HL-60 (cell line): ENCODE measurements at places on chromosomes 1 and 21.

DNA sequence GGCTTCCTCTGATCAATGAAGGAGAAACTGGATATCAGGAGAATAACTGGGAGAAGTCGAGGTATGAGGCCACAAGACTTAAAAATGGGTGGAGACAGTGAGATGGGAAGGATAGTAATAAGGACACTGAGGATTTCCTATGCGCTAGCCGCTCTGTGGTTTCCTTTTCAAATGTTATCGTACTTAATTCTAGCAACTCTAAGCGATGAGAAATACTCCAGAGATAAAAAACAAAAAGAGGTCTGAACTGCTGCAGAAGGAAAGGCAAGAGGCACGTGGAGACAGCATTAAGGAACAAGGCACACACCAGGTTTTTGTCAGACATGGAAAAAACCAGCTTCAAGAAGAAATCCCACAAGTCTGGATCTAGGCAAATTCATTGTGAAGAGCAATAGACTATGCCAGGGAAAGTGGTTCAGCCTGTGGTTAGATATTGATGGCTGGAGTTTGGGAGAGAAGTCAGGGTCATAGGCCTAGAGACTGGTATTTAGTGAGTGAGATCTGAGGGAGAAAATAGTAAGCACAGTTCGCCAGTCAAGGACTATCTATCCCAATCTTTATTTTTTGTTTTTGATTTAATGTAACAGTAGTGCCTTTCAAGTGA lies 5.3 kb downstream of the CLCA2 start:
- no peak for DNase-seq

- DNase-seq = no peak
Measured at GRCh38 chr1:23648576-23648975, 43.0 kb upstream of the RPL11 start.

DNA sequence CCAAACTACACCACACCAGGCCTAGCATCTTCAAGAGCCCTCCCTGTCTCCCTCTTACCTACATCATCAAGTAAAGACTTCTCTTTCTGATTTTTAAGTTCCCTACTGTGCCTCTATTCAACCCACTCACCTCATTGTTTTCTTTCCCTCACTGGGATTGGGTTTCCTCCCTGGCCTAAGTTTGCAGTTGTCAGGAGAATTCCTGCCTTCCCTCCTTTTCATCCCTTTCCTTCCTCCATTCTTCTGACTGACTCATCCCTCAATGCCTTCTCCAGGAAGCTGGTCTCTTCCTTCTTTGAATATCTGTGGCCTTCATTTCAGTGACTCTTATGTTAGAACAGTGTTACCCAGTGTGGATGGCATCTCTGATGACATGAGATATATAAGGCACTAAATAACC lies 139.9 kb upstream of the KIAA0040 start:
- no peak for DNase-seq

DNA sequence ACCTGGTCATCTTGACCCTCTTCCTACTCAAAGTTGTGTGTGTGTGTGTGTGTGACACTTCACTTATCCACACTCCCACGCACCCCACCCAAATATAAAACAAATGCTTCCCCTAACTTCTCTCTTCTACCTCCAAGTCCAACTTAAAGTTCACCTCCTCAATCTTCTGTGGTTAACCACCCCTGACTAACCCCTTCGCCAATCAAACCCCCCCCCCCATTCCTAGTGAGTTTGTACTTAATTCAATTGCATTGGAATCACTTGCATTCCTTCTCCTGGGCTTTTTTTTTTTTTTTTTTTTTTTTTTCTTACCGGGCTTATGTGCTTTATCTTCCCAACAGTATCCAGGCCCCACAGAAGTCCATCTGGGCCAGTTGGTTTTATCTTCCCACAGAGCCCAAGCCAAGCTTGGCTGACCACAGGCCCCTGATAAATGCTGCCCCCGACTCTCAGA lies 78.4 kb downstream of the CD58 start:
- no peak for DNase-seq

DNA sequence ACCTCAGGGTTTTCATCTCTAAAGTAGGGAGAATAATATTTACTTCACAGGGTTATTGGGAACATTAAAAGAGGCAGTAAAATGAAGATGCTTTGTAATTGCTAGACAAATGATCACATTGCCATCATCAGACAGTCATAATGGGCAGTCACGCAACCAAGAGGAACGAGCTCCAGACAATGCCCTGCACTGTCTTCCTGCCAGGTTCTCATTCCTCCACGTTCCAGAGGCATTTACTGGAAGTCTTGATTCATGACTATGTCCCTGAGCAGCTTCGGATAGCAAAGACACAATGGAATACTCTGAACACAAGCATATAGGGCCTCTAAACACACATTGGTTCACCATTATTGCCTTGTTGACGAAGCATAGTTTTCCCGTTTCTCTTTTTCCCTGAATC lies 389.7 kb downstream of the NTNG1 start:
- DNase-seq = no peak

DNA sequence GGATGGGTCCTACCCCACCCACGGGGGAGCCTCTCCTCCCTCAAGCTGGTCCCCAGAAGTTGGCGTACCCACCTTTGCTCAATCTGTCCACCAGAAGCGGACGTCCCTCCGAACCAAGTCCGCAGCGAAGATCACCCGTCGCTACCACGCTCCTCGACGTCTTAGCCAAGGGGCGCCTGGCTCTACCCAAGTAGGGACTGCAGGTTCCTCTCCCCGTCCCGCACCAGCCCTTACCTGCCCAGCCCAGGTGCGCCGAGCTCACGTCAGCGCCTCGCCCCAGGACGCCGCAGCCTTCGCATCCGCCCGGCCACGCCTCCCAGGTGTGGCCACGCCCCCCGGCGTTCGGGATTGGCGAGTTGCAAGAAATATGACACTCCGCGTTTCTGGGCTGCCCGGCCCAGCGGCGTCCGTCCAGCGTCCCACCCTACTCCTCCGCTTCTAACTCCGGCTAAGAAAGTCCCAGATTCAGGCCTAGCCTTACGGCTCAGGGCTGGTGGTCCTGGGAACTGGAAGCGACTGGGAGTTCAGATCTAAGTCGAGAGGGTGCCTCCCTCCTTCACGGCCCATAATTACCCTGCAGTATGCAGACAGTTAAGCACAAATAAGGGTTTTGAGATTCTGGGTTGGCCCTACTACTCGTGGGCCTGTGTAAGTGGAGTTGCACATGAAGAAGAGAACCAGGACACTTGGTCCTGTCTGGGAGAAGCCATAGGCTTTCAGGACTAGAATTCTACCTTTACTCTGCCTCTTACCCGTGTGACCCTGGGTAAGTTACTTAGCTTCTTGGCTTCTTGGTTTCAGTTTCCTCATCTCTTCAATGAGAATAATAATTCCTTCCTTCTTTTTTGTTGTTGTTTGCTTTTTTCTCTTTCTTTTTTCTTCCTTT lies at the start of gene IRF6:
Gene IRF6, minus strand, starts transcription at position 268 of the 886 bp plus-strand sequence. CDS start 4,729 bp downstream, outside the sequence.
- DNase-seq = no peak

- DNase-seq = no peak
Measured at GRCh38 chr1:192977089-192977706, 82.0 kb downstream of the UCHL5 start.

DNA sequence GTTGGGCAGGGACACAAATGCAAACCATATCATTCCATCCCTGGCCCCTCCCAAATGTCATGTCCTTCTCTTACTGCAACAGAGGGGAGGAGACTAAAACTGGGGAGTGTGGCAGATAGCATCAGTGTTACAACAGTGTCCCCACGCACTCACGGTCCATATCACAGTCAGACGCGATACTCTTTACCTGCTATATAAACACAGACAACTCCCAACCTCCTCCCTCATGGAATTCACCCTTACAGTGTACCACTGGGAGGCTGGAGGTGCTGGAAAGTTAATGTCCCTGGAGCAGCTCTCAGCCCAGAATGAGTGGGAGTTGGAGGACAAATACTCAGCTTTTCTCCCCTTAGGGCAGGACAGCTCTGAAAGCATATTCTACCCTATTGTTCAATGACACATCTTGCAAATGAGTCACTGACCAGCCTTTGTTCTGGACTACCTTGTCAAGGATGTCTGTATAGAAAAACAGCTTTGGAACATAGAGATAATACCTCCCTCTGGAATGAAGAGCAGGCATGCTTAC lies 445.9 kb downstream of the SETD4 start:
- no peak for DNase-seq

GRCh38 chr1:42035205-42035829 lies 116.6 kb upstream of the HIVEP3 start:
- DNase-seq = no peak

DNA sequence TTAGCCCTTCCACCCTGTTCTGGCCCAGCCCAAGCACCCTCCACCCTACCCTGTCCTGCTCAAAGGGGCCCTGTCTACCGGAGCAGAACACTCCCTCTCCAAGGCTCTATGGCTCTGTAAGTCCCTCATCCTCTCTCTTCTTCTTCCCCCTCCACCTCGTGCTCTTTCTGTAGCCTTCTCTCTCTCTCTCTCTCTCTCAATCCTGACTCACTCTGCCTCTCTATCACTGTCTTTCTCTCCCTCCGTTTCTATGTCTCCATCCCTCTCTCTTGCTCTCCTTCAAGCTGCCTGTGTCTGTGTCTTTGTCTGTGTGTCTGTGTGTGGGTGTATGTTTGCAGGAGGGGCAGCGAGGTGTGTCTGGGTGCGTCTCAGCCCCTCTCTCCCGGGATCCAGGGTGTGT lies 1.3 kb upstream of the ZNF678 start:
- no peak for DNase-seq

GRCh38 chr1:18140411-18140810 lies 32.8 kb downstream of the IGSF21 start:
- no peak for DNase-seq

GRCh38 chr1:180674603-180675530 lies 43.0 kb downstream of the XPR1 start:
- peak; percentile 13 for DNase-seq

- no peak for DNase-seq
Measured at GRCh38 chr1:15262003-15262377, 15.0 kb downstream of the FHAD1 start.

DNA sequence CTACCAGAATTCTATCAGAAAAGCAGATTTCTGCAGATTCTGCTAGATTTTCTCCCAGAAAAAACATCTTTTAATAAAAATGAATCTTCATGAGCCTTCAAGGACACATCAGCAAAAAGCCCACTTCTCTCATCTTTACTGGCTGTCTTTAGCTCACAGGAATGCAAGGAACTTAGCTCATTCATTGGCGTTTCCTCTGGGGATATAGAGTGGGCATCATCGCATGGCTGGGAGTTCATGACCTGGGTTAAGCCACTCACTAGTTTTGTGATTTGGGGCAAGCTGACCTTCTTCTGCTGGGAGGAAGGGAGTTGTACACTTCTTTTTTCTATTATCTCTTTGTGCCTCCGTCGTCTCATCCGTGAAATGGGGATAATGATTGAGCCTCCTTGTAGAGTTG lies 149.7 kb downstream of the KAZN start:
- DNase-seq = no peak

DNA sequence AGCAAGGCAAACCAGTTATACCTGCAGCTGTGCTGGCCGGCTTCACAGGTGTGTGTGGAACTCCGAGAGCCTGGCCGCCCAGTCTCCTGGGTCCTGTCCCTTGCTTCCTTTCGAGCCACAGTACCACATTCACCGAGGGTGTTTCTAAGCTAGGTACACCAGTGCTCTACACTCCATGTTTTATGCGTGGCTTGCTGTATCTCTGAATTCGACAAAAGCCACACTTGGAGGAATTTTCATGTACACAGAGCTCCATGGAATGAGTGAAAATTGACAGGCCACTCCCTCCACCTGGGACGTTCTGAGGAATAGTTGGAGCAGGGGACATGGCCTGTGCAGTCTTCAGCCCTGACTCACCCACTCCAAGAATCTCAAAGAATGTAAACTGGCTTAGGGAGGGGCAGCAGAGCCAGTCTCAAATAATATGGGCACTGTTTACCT lies 14.0 kb downstream of the ETS2 start:
- DNase-seq = no peak

DNA sequence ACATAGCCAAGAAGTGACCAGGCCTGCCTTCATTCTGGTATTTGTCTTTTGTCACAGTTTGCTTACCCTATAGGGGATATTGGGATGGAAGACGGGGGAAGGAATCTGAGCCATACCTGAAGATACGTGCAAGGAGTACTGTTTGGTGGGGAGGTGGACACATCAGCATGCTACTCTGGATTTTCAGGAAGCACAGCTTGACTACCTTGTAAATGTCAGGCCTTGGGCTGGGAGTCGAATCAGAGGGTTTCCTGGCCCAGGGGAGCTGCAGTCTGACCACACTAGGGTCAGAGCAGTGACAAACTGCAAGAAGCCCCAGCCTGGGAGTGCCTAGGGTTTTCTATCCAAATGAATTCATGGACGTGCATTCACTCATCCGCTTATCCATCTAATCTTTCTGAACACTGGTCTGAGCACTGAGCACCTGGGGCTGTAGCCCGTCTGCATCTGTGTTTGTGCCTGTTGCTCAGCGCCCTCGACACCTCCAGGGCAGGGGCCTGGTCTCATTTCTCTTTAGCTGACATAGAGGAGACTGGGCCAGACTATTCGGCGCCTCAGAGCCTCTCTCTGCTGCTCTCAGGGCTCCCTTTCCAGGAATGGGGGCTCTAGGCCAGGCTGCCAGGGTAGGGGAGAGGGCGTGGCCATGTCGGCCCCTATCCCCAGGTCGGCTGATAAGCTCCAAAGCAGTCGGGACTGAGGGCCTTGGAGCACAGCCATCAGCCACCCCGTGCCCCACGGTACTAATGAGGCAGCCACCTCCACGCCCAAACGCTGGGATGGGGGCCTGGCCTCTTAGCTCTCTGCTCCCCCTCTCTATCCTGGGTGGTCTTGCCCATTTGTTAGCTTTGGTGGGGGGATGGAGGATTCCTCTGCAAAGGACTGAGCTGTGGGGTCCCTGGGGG lies 47.0 kb upstream of the SLC2A1 start:
- no peak for DNase-seq

GRCh38 chr1:21620011-21620410 lies 49.1 kb downstream of the RAP1GAP start:
- DNase-seq = no peak

DNA sequence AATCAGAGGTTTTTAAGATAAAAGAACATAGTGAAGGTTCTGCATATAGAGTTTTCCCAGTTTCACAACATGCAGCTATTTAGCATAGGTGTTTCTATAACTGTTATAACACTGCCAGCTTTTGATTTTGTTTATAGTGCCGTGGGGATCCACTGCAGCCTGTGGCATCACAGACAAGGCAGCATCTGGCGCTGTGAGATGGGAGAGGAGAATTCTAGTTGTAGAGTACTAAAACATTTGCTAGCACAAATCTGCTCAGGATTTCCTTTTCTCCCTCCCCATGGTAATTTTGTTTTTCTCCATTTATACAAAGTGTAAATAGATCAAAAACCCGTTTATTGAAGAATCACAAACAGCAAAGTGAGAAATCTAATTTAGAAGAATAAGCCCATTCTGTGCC lies 482.8 kb upstream of the NCAM2 start:
- DNase-seq = no peak

GRCh38 chr1:32536764-32537163 lies 2.5 kb upstream of the ZBTB8A start:
- DNase-seq = no peak

DNA sequence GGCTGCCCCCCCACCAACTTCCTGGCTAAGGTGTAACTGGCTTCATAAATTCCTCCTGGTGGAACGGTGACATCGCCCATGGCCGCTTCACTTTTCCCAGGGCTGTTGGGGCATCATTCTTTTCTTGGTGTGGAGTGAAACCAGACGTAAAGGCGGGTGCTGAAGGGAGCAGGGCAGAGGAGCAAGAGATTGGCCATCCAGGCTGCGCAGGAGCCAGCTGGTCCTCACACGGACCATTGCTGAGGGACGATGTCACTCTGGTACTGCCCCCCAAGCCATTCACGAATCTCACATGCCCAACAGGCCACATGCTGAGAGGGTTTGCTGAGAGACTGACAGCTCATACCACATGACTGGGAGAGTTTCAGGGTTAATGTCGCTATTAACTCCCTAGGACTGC lies 10.5 kb upstream of the PKP1 start:
- DNase-seq = no peak

- peak; percentile 28 for DNase-seq
Measured at GRCh38 chr1:89847191-89847729, 26.4 kb downstream of the LRRC8D start.
